Stimulated activated CD8-positive, alpha-beta memory T cell treated with anti-CD3 and anti-CD28 coated beads, Interleukin-2, amount 100 ng/mL, for 48 hours (primary cell): ENCODE measurements at places on chromosomes 4 and X.

DNA sequence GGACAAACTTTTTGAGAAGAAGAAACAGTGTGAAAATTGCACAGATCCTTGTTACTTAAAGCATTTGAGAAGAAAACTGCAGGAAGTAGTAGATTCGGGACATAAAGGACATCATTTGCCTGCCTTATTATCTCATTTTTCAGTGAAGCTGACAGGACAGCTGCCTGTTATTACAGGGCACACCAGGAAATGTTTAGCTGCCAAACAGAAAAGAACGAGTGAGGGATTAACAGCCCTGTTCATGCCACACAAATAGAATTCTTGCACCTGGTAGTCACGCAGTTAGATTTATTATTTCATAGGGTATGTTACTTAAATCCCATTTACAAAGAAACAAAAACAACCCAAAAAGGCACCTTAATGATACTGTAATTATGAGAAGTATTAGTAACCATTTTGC is 100.6 kb downstream of the CHIC2 start:
- DNase-seq: no peak

- no peak for DNase-seq
These were observed 222.3 kb upstream of the HS3ST1 start for GRCh38 chr4:11650801-11651596.

- DNase-seq: no peak
These were observed 19.4 kb downstream of the SEPTIN11 start for GRCh38 chr4:76968937-76969336.

DNA sequence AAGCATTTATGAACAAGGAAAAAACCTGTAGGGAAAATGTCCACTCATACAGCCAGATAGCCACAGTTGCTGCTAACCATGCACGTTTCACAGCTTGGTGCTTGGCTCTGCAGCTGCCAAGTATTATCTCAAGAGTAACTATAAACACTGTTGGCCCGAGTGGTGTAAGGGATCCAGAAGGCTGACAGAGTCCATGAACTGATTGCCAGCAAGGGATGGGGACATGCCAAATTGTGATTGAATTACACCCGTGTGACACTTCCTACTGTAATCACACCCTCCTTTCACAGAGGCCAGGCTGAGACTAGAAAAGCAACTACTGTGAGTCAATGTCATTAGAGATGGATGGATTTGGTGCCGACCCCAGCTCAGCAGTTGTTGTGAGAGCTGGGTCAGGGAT is 223.9 kb upstream of the ANKRD50 start:
- no peak for DNase-seq

DNA sequence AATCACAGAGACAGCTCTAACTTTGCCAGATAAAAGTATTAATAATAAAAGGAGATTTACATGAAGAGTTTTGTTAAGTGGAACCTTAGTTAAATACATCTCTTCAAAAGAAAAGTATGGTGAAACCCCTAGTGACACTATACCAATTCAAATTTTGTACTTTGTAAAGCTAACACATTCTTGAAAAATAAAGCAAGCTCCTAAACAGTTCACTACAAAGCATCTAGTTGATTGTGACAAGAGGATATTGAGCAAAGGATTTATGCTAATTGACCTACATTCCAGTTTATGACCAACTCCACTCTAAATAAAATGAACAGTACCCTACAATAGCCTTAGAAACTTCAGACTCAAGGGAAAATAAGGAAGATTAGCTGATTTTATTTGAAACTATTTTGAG is 69.4 kb upstream of the WDR17 start:
- no peak for DNase-seq
